ENCODE measurements at places on chromosomes 4 and X.

- DNase-seq = no peak
Observed at GRCh38 chr4:57410331-57411052, 300.3 kb upstream of the IGFBP7 start.

DNA sequence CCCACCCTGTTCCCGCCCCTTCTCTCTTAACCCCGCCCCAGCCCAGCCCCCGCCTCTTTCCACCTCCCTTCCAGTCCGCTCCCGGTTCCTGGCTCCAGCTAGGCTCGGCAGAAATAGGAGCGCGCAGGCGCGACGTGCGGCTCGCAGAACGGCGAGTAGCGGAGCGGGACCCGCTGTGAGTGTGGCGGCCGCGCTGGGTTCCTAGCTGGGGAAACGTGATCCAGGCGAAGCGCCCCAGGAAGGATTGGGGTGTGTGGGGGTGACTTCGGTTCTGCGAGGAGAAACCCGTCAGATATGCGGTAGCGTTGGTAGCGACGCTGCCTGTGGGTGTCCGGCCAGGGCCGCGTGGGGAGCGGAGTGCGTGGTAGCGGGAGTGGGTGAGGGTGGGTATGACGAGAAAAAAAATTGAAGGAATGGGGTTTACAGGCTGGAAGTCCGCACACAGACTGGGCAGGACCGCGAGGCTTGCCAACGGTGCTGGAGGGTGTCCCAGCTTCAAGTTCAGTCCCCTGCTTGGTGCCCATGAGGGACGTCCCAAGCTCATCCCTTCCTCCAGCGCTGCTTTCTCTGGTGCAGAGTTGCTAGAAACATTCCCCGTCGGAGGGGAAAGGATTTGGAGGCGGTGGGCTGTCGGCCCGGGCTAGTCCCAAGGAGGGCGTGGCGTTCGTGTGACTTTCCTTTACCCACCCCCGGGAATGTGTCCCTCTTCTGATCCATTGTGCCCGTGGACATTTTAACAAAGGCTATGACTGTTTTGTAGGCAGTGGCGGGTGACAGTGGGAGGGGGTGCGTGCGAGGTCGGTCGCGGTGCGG, at the start of gene PRRG1:
TSS of gene PRRG1 (plus strand) at position 144 of the 813 bp plus-strand sequence. CDS start 56,886 bp downstream, outside the sequence.
- no peak for DNase-seq

DNA sequence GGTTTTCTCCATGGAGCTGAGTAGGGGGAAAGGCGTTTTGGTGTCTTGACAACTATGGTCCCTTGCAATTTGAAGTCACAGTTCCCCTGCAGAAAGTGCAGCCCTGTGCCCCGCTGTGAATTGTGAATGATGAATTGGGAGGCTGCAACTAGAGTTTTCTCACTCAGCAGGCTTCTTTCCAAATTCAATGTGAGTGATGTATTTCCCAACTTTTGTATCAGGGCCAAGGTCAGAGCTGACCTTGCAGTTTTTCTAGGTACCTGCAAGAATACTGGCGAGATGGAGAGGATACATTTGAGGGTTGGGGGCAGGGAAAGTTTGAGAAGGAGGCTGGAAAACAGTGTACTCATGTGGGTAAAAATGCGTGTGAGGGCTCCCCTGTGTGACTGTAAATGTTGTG, 11.7 kb downstream of the PHEX start:
- DNase-seq = no peak

GRCh38 chr4:83112678-83113428, 1.7 kb downstream of the PLAC8 start:
- DNase-seq = no peak

DNA sequence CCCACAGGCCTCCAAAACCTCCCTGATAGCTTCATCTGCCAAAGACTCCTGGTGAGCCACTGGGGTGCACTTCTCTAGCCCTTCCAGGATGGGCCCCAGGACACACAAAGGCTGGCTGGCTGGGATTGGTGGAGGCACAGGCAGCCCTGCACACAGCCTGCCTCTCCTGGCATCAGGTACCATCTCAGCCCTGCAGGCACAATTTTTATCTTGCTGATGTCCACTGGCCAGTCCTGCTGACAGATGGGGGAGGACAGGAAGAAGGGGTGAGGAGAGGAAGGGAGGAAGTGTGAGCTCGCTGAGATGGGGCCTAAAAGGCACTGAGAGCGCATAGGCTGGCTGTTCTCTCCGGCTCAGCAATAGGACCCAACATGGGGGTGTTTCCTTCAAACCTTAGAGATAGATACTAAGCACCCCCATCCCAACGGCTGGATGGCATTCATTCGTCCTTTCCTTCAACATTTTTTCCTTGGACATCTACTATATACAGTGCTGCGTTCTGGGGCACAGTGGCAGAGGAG, 92.7 kb downstream of the PJA1 start:
- DNase-seq = no peak

- no peak for DNase-seq
Observed at GRCh38 chrX:125544856-125545255, 225.2 kb downstream of the TEX13C start.

- no peak for DNase-seq
Observed at GRCh38 chrX:74232859-74233258, 71.1 kb upstream of the ZCCHC13 start.

DNA sequence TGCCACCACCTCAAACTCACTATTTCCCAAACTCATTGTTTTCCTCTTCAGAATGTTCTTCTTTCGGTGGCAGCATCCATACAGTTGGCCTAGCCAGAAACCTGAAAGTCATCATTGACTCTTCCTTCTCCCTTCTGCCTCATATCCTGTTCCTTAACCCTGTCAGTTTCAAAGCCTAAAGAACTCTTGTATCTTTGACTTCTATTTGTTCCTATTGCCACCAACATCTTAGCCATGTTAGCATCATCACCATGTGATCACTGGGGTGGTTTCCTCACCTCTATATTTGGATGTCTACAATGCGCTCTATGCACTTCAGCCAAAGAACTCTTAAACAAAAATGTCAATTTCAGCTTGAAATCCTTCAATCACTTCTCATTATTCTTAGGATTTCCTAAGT, 29.0 kb downstream of the DDX60L start:
- no peak for DNase-seq

DNA sequence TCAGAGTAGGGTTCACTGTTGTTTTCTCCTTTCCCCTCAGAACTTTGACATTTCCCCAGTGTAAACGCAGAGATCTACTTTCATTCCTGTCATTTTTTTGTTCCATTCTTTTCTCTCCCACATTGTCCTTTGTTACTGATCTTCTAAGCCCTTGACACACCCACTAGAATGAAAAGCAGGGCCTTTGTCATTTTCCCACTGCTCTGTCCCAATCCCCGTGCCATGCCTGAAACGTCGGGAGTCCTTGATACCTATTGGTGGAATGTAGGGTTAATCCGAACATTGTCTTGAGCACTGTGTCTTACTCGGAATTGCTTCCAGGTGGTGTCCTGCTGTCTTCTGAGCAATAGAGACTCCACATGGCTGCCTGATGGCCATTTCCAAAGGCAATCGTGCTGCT, 887.1 kb upstream of the FRG1 start:
- DNase-seq = no peak

- DNase-seq = no peak
Observed at GRCh38 chr4:160563552-160564282, 1460.8 kb downstream of the RAPGEF2 start.

- DNase-seq = no peak
Observed at GRCh38 chr4:104408878-104409277, 85.8 kb downstream of the CXXC4 start.

DNA sequence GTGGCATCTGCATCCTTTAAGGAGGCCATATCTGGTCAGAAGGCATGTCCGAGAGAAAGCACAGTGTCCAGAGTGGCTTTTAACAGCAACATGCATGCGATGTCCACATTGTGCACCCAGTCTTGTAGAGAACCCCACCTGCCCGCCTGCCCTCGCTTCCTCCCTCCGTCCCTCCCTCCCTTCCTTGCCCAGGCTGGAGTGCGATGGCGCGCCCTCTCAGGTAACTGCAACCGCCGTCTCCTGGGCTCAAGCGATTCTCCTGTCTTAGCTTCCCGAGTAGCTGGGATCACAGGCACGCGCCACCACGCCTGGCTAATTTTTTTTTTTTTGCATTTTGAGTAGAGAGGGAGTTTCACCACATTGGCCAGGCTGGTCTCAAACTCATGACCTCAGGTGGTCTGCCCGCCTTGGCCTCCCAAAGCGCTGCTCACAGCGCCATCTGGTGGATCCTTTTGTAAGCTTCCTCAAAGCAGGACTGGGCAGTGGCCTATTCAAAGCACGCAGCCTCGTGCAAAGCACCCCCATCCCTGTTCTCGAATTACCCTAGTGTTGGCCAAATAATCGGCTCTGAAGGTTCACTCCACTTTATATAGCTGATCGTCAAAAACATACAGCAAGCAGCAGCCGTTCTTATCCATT, 15.0 kb downstream of the BRCC3 start:
- no peak for DNase-seq

- DNase-seq = no peak
Observed at GRCh38 chrX:25968920-25969319, 169.2 kb upstream of the MAGEB18 start.

- no peak for DNase-seq
Observed at GRCh38 chrX:17930850-17931249, 69.8 kb upstream of the RAI2 start.

GRCh38 chr4:6507345-6507744, 34.9 kb upstream of the PPP2R2C start:
- no peak for DNase-seq

- DNase-seq = no peak
Observed at GRCh38 chr4:181173046-181173445, 1070.2 kb upstream of the TENM3 start.

DNA sequence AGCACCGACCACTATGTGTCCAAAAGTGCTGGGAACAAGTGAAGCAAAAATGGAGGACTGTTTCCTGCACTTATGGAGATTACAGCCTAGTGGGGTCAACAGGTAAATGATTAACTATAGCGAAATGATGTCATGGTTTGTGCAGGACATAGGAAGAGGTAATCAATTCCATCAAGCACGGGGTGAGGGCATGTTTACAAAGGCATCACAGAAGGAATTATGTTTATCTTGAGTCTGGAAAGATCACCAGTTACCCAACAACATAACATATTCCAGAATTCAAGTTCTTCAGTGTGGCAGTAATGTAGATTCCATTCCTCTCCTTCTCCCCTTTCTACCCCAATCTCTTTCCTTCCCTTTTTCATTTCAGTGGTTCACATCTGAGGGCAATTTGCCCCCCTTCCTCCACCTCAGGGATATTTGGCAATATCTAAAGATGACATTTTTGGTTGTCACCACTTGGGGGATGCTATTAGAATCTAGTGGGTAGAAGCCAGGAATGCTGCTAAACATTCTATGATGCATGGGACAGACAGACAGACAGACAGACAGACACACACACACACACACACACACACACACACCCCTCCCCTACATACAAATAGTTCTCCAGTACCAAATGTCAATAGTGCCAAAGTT, 24.1 kb downstream of the FAM47E start:
- no peak for DNase-seq

DNA sequence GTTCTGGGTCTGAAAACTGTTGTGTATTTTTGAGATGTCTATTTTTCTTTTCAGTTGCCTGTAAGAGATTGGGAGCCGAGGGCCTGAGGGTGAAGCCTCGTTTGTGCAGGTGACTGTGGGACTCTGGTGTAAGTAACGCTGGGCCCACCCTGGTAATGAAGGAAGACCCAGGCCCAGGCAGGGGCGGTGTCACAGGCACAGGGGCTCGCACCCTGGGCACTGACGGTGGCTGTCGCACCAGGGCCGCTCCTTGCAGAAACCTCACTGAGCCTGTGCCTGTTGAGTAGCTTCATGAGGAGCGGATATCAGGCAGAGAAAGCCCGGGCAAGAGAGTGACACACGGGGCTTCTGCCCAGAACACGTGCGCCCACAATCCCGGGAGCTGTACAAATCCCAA, 541.4 kb downstream of the TRIML1 start:
- DNase-seq = no peak

- DNase-seq = no peak
Observed at GRCh38 chrX:9677098-9677739, 88.4 kb downstream of the GPR143 start.

DNA sequence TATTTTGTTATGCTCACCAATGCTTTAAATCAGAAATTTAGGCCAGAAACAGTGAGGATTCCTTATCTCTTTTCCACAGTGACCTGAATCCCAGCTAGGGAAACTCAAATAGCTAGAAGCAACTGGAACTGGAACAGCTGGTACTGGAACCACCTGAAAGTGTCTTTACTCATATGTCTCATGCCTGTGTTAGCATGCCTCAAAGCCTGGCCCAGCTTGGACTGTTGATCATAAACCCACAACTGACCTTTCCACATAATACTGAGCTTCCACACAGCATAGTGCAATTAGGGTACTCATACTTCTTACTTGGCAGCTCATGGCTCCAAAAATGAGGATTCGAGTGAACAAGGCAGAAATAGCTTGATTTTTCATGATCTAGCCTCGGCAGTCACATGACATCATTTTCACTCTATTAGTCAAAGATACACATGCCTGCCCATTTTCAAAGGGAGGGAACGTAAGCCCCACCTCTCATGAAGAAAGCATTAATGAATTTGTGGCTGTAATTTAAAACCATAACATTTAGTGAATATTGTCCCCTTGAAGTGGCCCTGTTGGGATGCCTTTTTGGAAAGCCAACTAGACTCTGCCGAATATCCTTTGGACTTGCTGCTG, 80.8 kb upstream of the ACSL1 start:
- DNase-seq = no peak

GRCh38 chr4:72567036-72567435, 2.0 kb downstream of the ADAMTS3 start:
- DNase-seq = no peak

GRCh38 chr4:112889619-112890527, 159.6 kb upstream of the ANK2 start:
- no peak for DNase-seq

GRCh38 chrX:6244666-6245065, 16.0 kb upstream of the NLGN4X start:
- no peak for DNase-seq

DNA sequence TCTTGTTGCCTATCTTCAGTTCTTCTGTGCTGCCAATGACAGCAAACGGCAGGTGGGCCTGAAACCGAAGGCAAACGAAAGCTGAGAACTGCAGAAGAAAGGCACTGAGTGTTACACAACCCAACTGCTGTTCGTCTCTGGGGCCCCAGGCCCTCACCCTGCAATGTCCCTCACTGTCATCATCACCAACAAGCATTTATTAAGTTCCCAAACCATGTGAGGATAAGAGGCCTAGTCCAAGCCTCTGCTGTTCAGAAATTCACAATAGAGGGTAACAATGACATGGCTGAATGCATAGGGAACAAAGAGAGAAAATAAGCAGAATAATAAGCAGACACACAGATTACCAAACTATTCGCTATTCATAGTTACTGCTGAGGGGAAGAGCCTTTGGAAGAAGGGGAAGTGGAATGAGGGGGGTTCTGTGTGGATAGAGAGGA, 34.5 kb upstream of the NKRF start:
- DNase-seq = no peak

All from stimulated activated CD8-positive, alpha-beta memory T cell treated with anti-CD3 and anti-CD28 coated beads, Interleukin-7, amount 100 ng/mL, for 24 hours (primary cell).